Cortex of kidney (tissue), 1 donor: ENCODE measurements at places on chromosomes 11 and 22.
A peak's percentile ranks its signal among the peaks of the same experiment; 100 is the strongest.

DNA sequence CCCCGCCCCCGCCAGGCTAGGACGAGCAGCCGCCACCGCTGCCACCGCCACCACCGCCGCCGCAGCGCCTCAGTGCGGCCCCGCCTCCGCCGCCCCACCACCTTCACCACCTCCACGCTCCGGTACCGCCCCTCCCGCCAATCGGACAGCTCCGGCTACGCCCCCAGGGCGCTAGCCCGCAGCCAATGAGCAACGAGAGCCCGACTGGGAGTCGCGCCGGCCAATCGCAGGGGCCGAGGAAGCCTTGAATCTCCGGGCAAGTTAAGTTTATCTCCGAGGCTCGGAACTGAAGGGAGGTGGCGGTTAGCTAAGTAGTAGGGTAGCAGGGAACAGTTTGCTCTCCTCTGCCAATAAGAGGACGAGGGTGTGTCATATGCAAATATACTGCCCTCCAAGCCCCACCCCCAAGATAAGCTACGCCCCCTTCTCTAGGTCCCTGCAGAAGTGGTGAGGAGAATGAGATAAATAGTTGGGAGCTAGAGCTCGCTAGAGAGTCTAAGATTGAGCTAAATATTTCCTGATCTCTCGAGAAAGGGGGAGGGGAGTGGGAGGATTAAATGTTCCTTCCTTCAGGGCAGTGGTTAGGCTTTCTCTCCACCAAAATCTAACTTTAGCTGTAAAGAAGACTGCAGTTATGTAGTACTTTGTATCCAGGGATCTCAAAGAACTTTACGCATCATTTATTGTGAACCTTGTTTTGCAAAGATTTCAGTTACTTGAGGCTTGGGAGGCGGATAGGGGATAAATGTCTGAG, at the start of gene SESN3:
Gene SESN3 (minus strand): TSS at position 76 of the 754 bp plus-strand sequence. CDS start 342 bp downstream, outside the sequence.
- DNase-seq = peak; percentile 37

- no peak for DNase-seq
These were observed 524.5 kb downstream of the BRD1 start for GRCh38 chr22:49303061-49303735.

DNA sequence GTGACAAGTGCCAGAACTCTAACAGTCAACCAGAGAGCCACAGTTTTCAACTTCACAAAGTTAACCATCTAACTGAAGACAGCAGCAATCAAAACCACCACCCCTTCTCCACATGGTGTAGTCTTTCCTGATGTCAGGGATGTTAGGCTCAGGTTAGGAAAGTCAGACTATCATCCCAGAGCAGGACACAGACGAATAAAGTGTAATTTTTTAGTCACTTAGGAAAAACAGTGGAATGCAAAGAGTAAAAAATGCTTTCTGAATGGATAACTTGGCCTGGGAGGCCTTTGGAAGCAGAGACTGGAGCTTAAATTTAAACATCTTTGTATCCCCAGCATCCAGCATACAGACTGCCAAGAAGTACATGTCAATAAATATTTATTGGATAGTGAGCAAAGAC, 15.4 kb downstream of the OR51B4 start:
- DNase-seq = no peak

GRCh38 chr11:85918910-85919794, 64.0 kb downstream of the CCDC83 start:
- DNase-seq = no peak

DNA sequence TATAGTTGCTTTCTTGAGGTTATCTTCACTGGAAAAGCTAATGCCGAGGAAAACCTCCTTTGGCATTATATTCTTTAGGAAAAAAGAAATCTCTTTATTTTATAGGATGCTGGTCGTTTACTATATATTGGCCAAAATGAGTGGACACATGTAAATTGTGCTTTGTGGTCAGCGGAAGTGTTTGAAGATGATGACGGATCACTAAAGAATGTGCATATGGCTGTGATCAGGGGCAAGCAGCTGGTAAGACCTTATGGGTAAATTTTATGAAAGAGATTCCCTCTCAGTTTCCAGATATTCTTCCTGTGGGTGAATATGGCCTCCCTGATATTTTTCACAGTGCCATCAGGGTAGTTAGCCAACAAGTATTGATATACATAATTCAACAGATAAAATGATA, 29.4 kb upstream of the TTC36 start:
- DNase-seq = no peak

GRCh38 chr11:18449251-18449650, 6.4 kb upstream of the LDHAL6A start:
- DNase-seq = no peak

GRCh38 chr11:27158456-27159334, 118.1 kb downstream of the BBOX1 start:
- no peak for DNase-seq

GRCh38 chr22:46862418-46863324, 100.2 kb downstream of the TBC1D22A start:
- DNase-seq = no peak
